Activated CD4-positive, alpha-beta T cell treated with anti-CD3 and anti-CD28 coated beads, Interleukin-2, Interleukin-4, amounts not matched to agents 100 ng/mL and 50 ng/mL, durations not matched to agents 16 hours and 8 hours (primary cell): ENCODE measurements at places on chromosomes 7 and 10.

DNA sequence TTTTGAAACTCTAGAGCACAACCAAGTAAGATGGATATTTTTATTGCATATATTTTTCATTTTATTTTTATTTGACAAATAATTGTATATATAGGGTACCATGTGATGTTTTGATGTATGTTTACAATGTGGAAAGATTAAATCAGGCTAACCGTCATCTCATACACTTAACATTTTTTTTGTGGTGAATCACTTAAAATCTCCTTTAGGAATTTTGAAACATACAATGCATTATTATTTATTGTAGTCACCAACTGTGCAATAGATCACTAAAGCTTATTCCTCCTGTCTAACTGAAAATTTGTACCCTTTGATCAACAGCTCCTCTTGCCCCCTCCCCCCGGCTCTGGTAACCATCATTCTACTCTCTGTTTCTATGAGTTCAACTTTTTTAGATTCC, 77.2 kb downstream of the DNAH11 start:
- no peak for DNase-seq

- no peak for DNase-seq
Observed at GRCh38 chr10:110792476-110793125, 79.1 kb upstream of the PDCD4 start.

DNA sequence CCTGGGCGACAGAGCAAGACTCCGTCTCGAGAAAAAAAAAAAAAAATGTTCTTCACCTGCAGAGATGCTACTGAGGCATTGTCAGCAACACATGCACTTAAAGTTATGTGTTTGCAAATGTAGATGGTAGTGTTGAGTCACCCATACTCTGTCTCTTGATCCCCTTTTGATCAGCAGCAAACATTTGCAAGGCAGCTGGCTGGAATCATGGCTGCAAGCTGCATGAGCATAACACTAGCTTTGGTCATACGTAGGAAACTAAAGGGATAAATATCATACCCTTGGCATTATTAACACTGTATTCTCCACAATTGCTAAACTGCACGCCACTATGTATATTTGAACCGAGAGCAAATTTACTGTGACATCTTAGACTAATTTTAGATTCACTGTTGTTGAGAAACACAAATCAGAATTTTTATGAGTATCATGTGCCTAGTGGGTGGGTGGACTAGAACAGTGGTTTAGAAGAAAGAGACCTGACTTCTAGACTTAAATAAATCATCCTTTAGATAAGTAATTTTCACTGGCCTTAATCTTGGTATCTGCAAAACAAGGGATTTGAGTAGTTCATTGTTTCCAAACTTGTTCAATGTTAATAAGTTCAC, 229.3 kb upstream of the MEOX2 start:
- no peak for DNase-seq

DNA sequence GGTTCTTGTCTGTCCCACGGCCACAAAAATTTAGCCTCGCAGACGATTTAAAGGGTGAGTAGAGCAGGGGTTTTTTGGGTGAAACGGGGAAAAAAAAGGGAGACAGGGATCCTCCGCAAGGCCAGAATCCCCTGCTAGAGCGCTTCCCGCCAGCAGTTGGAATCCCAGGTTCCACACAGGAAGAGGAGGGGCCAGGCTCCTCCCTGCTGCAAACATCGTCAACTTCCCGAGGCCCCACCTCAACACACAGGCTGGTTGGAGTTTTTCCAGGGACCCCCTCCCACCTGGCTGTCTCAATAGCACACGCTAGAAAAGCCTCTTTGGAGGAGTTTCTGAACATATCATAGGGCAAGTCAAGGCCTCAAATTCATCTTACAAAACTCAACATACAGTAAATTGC, 112.7 kb downstream of the MTERF1 start:
- no peak for DNase-seq

DNA sequence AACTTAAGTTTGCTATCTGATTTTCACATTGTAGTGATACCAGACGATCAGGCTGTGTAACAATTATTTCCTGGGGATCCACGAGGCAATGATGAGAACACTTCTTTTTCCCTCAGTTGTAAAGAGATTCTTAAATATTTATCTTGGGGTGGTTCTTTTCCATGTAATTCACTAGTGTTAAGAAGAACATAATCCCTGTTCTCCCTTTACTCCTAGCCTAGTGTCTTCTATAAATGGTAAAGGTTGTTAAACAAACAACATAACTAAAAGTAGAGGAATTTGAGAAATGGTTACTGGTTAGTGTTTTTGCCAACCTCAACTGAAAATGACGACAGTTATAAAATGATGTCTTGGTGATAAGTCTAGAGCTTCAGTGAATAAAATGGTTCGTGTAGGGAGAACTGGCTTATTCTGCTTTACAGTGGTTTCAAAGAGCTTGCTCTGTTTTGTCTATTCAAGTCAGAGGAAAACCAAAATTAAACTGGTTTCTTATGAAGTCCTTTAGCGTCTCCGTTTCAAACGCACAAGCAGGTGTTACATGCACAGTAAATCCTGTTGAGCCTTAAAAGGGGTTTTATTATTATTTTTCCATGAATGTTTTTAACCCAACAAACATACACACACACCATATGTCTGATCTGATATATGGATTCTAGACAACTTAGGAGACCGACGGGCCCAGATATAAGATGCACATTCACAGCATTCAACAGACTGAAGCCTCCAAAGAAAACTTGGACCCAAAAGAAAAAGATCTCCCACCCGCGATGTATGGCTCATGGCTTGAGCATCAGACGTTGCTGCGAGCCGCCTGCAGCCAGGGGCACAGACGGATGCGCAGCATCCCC, 1.1 kb downstream of the TBX20 start:
- no peak for DNase-seq

- DNase-seq, result no peak
Observed at GRCh38 chr7:12708314-12708713, 20.9 kb downstream of the ARL4A start.

GRCh38 chr7:68065581-68065980, 1068.9 kb downstream of the TYW1 start:
- DNase-seq, result no peak

- no peak for DNase-seq
Observed at GRCh38 chr10:33113466-33113865, 155.4 kb upstream of the ITGB1 start.

DNA sequence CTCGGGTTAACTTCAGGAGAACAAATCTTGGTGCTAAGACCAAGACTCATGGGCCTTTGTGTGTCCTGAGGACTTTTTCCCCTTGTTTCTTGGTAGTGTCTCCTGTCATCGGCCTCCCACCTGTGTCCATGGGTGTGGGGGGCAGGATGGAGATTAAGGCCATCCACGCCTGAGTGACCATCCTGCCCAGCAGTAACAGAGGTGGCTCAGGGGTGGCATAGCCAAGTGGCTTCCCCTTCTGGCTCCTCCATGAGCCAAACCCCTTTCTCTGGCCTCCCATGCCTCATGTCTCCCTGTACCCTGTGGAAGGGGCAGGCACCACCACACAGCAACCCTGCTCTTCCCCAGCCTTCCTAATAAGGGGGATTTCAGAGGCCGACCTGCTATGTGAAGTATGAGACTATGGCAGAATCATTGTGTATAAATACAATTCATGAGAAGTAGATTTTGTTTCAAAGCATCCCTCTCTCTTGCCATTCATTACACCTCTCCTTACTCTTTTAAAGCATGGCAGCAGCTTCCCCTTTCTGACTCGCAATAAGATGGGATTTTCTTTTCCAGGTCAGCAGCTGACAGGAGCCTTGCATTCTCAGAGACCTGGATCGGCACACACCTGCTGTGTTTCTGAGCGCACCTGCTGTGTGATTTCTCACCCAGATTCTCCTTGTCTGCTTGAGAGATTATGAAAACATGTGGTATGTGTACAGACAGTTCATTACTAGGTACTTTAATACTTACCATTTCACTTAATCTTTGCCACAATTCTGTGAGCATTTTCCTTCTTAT, 102.5 kb downstream of the XPNPEP1 start:
- DNase-seq, result no peak

- no peak for DNase-seq
Observed at GRCh38 chr10:19572056-19572455, 244.2 kb upstream of the PLXDC2 start.

GRCh38 chr7:47427051-47427643, 154.8 kb downstream of the TNS3 start:
- DNase-seq, result no peak

DNA sequence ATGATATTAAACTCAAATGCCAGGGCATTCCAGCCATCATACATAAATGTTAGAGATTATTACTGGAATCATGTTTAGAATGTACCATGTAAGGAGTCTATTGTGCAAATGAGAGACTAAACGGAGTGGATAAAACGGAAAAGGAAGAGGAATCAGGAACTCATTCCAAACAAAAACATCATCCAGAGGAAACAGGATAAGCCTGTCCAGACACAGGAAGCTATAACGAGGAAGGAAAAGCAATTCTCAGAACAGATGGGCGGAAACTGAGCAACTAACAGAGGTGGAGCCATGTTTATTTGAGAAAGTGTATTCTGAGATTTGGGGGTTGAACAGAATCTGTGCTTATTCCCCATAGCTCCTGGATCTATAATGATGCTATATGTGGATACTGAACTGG, 52.3 kb upstream of the TRIM24 start:
- DNase-seq, result no peak

DNA sequence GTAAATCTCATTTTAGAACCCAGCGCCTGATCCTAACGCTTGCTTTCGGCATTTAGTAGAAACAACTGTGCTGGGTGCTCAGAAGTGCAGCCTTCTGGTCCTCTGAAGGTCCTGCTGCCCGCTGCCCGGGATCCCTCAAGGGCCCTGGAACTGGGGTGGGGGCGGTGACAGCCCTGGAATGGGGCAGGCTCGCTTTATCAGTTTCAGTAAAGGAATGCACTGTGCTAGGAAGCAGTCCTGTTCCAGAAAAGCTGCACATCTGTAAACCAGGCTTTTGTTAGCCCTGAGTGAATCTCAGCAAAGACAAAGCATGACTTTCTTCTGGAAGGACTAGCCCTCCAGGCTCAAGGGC, 254.6 kb downstream of the TNS3 start:
- no peak for DNase-seq

DNA sequence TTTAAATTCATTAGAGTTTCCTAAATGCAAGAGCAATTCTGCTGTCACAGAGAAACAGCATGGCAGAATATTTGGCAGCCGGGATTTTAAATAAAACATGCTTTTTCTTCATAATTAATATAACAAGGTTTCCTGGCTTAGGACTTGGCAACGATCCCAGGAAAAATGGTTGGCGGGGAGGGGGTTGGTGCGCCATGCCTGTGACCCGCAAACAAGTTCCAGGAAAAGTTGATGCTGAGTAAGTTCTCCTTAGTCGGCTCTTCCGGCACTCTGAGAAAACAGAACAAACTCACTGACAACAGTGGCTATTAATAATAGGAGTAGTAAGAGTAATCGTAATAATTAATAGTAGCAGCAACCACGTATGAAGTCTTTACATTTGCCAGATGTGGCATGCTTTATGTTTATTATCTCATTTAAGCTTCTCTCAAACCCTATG, 4.6 kb downstream of the HABP2 start:
- no peak for DNase-seq

- DNase-seq, result no peak
Observed at GRCh38 chr7:143040209-143040715, 11.9 kb upstream of the OR6V1 start.
